ENCODE measurements at places on chromosomes 5 and 9. TPM values are rescaled to one million over a fixed set of nuclear protein-coding genes. Genes with fewer than 3 reads are reported as not detected.

KLF4 gene
- total RNA-seq, result 8.7 TPM

PRRX2 gene
- total RNA-seq, result 14.9 TPM

GABRA1 gene
- total RNA-seq, result not detected

ENTPD8 gene
- not detected for total RNA-seq

PLPPR1 gene
- not detected for total RNA-seq

KIF4B gene
- total RNA-seq, result not detected

SLC6A18 gene
- not detected for total RNA-seq

PAEP gene
- not detected for total RNA-seq

PCDHB5 gene
- total RNA-seq, result 0.84 TPM

PHYHD1 gene
- 15.9 TPM for total RNA-seq

LMAN2 gene
- 253 TPM for total RNA-seq

SHISAL2B gene
- total RNA-seq, result not detected

ARSB gene
- 16.6 TPM for total RNA-seq

EDIL3 gene
- total RNA-seq, result 11.1 TPM

TAF11L10 gene
- not detected for total RNA-seq

RNF183 gene
- total RNA-seq, result not detected

LCN1 gene
- total RNA-seq, result not detected

SLC25A46 gene
- 41.0 TPM for total RNA-seq

PRDM9 gene
- total RNA-seq, result not detected

FYB1 gene
- total RNA-seq, result not detected

C5orf58 gene
- total RNA-seq, result not detected

PTGS1 gene
- total RNA-seq, result 55.0 TPM

WDR31 gene
- 0.67 TPM for total RNA-seq

GFI1B gene
- total RNA-seq, result under 0.01 TPM

GLDC gene
- 0.34 TPM for total RNA-seq

SLC6A19 gene
- total RNA-seq, result not detected

CAVIN4 gene
- total RNA-seq, result 0.17 TPM

GKAP1 gene
- total RNA-seq, result 1.0 TPM

CCL27 gene
- total RNA-seq, result not detected

CAMK2A gene
- total RNA-seq, result 0.45 TPM

ZNF300 gene
- total RNA-seq, result 8.1 TPM

SEMA5A gene
- total RNA-seq, result 6.4 TPM
